Renal cortical epithelial cell (primary cell): ENCODE measurements at places on chromosomes 16 and 17. TPM values are rescaled to one million over a fixed set of nuclear protein-coding genes. Genes with fewer than 3 reads are reported as not detected.

Gene CFAP119
- total RNA-seq, result 2.7 and 2.8 TPM in 2 replicates

Gene MYO15B
- 1.0 and 3.8 TPM in 2 replicates for total RNA-seq

Gene ANKFN1
- total RNA-seq, result not detected in 2 replicates

Gene RANBP10
- total RNA-seq, result 2.4 and 11.0 TPM in 2 replicates

DNA sequence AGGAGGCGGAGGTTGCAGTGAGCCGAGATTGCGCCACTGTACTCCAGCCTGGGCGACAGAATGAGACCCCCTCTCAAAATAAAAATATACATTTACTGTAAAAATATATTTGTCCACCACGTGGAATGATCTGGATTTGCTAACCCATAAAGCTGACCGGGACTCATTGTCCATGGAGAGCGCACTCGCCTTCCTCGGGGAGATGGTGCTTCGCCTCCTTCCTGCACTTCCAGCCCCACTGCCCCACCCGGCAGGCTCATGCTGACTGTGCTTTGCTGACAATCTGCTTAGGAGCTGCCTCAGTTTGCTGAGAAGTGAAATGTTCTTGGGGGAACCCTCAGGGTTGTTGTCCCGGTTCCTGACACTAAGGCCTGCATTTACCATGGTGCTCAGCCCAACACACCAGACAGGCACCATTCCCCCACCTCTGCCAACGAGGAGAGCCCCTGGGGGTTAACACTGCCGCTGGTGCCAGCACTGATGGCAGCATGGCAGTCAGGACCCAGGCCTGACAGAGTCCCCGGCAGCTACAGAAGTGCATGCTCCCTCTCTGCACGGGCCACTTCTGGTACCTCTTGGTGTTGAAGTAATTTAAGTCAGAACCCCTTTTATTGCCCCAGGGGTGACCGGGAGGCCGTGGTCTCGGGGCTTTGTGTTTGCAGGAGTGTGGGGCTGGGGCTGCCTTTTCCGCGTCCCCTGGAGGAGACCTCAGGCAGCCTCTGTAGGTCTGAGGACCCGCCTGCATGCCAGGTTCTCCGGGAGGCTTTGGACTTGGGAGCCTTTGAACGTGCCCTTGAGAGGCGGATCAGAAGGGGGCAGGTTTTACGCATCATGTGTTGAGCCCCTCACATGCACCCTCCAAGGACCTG lies 2.5 kb downstream of the NUBP2 start:
- no peak for DNase-seq

DNA sequence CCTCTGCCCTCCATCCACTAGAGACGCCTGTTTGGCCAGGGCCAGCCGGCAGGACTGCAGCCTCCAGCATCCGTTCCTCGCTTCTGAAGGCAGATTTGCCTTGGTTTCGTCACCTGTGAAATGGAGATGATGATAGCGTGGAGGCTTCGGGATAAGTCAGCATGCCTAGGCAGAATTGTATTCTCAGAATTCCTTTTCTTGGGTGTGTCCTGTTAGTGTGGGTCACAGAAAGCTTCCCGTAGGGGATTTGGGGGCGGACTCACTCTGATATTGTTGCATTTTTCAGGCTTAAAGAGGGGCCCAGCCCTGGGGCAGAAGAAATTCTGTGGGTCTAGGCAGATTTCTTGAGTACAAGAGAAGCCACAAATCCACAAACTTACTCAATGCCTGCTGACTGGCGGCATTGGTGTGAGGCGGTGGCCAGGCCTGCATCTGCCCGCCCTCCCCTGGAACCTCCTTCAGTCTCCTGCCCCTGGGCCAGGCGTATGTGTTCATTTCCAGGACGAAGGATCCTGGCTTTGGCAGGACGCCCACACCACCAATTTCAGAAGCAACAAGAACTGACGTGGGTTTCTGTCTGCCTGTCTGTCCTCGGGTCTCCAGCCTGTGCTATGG lies 17.6 kb downstream of the CCDC42 start:
- DNase-seq, result no peak

GRCh38 chr16:4309833-4310266 lies 6.0 kb upstream of the GLIS2 start:
- DNase-seq, result peak; percentile 79

DNA sequence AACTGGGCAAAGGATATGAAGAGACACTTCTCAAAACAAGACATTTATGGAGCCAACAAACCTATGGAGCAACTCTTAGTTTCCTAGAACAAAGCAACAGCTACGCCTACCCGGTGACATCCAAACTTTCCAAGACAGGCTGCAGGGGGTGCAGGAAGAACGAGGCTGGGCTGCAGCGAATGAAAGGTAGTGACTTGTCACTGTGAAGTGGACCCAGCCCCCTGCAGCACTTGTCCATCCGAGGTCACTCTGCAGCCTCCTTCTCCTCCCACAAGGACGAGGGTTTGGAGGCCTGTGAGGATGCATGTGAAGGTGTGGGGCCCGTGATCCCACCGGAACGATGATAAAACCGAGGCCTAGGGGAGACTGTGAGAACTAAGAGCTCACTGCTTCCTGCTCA lies 192.6 kb upstream of the RPL38 start:
- no peak for DNase-seq

GRCh38 chr17:8839410-8839935 lies 28.0 kb downstream of the PIK3R6 start:
- DNase-seq, result no peak

GRCh38 chr16:10889855-10890254 lies 12.9 kb downstream of the CIITA start:
- DNase-seq, result no peak

- DNase-seq, result no peak
Observed at GRCh38 chr16:54932021-54932660, 1.5 kb downstream of the IRX5 start.

DNA sequence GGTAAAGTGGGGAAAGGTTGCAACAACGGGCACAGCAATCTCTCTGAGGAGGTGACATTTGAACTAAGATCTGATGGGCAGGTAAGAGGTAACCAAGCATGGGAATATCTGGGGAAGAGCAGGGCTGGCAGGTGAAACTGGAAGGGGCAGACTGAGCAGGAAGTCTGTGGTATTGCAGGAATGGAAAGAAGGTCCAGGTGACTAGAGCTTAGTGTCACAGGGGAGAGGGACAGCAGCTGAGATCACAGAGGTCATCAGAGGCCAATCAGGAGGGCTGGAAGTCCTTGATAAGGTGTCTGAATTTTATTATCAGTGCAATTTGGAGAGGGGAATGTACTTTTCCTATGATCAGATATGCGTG lies 73.3 kb upstream of the DHX40 start:
- no peak for DNase-seq

DNA sequence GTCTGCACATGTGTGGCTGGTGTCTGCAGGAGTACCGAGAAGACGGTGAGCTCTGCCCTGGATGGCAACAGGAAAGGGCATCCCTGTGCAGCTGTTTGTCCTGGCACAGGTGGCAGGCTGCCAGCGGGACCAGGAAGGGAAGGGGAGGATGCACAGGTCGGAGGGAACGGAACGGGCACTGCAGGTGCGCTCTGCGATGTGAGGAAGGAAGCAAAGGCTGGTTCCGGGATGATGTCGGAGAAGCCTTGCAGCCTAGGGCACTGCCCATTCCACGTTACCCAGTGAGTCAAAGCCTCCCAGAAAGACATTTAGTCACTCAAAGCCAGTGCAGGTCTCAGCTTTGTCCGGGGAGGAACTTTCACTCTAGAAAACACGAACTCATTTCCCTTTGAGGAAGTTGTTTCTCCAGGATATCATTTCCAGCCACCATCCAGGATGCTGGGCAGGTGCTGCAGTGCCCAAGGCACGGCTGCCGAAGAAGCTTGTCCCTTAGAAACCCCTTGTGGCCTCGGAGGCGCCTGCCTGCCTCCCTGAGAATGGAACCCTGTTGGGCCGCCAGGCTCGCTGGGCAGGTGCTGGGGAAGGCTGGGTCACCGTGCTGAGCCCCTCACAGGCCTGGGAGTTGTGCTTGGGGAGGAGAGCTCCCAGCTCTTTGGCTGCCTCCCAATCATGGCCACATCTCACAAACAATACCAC lies 4.5 kb upstream of the TMEM235 start:
- DNase-seq, result no peak

DNA sequence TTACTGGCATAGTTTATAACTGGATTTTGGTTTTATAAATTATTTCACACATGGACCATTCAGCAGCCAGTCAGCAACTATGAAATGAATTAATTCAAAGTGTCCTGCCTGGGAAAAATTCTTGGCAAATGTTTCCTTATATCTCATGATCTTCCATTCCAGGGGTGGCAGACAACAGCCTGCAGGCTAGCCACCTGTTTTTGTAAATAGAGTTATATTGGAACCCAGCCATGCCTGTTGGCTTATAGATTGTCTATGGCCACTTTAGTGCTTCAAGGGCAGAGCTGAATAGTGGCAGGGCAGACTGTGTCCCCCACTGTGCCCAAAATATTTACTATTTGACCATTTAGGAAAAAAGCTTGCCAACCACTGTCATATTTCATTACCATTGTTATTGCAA lies 613.7 kb downstream of the TMEM114 start:
- no peak for DNase-seq

DNA sequence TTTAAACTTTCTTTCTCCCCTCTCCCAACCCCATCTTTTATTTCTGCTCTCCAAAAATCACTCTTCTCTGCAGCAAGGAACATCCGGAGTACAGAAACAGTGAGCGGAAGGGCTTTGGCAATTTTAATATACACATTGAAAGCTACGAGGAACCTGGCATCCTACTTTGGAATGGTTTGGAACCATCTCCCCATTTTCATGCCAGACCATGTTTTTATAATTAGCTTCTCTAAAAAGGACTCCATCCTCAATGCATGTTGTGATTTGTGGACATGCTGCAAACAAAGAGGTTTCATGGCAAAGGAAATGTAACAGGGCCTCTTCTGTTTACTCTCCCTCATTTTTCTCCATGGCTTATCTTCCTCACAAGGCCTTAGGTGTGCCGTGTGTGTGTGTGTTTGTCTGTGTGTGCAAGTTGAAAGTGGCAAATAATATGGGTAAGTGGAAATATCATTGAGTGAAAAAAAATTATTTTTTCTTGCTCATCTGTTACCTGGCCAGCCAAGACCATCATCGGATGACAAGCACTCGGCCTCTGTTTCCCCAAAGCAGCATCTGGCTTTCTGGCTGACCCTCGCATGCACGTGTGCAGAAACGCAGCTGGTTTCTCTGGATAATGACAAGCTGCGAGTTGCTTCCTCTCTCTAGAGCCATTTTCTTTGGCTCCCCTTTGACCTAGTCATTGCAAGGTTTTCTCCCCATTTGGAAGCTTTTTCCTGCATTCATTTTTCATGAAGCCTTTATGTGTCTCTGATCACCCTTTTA lies 585.0 kb downstream of the TMEM114 start:
- no peak for DNase-seq

GRCh38 chr16:29765167-29766032 lies 12.7 kb upstream of the ZG16 start:
- DNase-seq, result no peak

- DNase-seq, result no peak
Observed at GRCh38 chr16:81994485-81994884, 16.8 kb downstream of the SDR42E1 start.

- DNase-seq, result peak; percentile 38
Observed at GRCh38 chr17:80727409-80727755, 182.7 kb downstream of the RPTOR start.

DNA sequence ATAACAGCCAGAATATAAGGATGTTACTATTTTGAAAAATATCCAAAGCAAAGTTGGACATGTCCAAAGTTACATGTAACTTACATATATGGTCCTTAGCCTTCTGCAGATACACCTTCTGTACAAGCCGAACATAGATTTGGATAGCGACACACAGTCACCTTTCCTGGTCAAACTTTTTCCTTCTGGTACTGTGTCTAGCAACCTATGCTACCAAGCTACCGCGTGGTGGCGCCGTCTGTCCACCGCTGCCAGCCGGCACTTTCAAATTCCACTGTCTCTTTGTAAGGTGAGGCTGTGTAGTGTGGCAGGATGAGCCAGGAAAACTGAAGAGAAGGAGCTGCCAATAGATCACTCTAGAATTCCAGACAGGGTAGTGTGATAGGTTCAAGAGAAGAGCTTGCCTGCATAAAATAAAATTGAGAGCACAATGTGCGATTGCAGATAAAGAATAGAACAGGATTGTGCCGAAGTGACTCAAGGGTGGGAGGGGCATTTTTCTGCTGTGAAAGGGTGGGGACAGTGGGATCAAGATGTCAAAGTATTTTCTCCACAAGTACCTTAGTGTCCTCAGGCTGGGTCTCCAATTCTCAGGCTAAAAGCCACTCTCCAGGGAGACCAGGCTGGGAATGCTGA lies 366.9 kb downstream of the SLC39A11 start:
- DNase-seq, result peak; percentile 55

DNA sequence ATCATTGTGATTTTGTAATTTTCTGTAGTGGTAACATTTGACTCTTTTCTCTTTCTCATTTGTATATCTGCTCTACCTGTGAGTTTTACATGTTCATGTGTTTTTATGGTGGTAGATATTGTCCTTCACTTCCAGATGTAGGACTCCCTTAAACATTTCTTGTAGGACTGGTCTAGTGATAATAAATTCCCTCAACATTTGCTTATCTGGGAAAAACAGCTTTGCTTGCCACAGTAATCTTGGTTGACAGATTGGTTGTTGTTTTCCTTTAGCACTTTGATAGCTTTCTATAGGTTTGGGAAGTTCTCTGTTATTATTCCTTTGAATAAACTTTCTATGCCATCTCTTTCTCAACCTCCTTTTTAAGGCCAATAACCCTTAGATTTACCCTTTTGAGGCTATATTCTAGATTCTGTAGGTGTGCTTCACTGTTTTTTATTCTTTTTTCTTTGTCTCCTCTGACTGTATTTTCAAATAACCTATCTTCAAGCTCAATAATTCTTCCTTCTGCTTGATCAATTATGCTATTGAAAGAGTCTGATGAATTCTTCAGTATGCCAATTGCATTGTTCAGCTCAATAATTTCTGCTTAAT lies 32.1 kb upstream of the GINS3 start:
- DNase-seq, result no peak

DNA sequence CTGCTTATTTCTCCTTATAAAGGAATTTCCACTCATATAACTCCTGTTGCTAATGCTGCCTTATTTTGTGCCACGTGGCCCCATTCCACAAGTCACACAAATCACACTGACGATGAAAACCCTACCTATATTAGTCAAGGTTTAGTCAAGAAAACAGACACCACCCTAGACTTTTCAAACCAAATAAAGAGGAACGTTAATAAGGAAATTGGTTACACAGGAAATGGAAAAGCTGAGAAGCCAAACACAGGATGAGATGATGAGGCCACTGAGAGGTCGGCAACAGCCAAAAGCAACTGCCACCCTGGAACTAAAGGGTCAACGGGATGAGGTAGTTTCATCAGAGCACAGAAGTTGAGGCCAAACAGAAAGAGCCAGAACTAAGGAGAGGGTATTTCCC lies 47.3 kb upstream of the ALOX12 start:
- DNase-seq, result no peak
